Kidney (tissue), 22 donors: ENCODE measurements at places on chromosomes 7 and 10. TPM values are rescaled to one million over a fixed set of nuclear protein-coding genes. Genes with fewer than 3 reads are reported as not detected.

DNA sequence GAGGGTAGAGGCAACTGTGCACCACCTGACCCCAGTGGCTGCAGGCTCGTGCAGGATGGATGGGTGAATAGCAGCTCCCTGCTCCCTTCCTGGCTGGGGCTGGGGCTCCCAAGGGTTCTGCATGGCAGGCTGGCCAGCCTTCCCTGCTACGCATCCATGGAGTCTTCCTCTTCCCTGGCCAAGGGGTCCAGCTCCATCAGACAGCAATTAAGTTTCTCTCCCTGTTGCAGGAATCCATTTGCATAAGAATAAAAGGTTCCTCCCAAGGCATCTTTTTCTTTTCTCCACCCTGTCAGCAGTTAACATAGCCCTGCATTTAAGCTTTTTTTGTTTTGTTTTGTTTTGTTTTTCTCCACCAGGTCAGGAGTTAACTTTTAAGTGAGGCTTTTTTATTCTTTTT is 10.0 kb upstream of the CPA2 start:
- DNase-seq, result no peak

DDX21 gene
- polyA plus RNA-seq, result 8.9 TPM

DNA sequence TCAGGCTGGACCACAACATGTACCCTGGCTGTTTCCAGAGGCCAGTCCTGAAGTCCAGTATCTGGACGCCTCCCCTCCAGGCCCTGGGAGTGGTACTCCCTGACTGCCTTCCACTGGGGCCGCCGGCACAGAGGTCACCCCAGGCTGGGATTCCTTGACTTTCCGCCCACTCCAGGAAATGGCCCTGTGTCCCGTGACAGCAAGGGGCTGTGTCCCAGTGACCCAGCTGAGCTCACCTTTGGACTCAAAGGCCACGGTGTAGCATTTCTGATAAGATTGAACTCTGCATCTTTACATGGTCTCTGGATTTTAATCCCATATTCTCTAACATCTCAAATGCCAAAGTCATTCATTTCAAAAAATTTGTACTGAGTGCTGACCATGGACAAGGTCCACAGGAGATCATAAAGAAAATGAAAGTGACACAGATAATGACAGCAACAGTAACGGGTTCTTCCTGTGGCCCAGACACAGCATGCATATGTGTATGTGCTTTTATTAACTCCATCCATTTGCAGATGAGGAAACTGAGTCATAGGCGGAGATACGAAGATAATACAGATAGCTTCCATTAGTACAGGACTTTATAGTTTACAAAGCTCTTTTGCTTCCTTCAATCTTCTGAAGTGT is 5.4 kb downstream of the ADAMTS14 start:
- DNase-seq, result no peak

- no peak for DNase-seq
These were observed 169.8 kb upstream of the MTPN start for GRCh38 chr7:136146925-136147324.

NEUROD6 gene
- polyA plus RNA-seq, result not detected

CCDC6 gene
- 15.5 TPM for polyA plus RNA-seq

ADAP1 gene
- 36.4 TPM for polyA plus RNA-seq

DOCK4 gene
- polyA plus RNA-seq, result 3.2 TPM

- DNase-seq, result no peak
These were observed 45.3 kb downstream of the NRG3 start for GRCh38 chr10:81920213-81920829.

IGFBP1 gene
- polyA plus RNA-seq, result 0.65 TPM

- DNase-seq, result no peak
These were observed at the start of gene PRKAR1B for GRCh38 chr7:727104-727805. Gene PRKAR1B (minus strand): TSS chr7:727281. CDS start chr7:711505, 15,776 bp downstream.

NPSR1 gene
- not detected for polyA plus RNA-seq

GRCh38 chr10:73909540-73910115 is 1.3 kb upstream of the PLAU start:
- no peak for DNase-seq

- no peak for DNase-seq
These were observed 11.2 kb downstream of the UBE2D4 start for GRCh38 chr7:43937444-43937843.

TAS2R4 gene
- polyA plus RNA-seq, result not detected

IQUB gene
- polyA plus RNA-seq, result 1.8 TPM

GRCh38 chr10:77592510-77592909 is 45.1 kb downstream of the KCNMA1 start:
- no peak for DNase-seq
